Activated naive CD4-positive, alpha-beta T cell treated with Interleukin-2 at 50 U/mL for 16 hours (primary cell): ENCODE measurements at places on chromosomes 1 and 21.

- peak; percentile 40 for DNase-seq
Observed at GRCh38 chr1:234125283-234125682, 220.8 kb downstream of the SLC35F3 start.

GRCh38 chr1:23751050-23751814 lies 8.0 kb downstream of the ELOA start:
- DNase-seq = peak; percentile 27

DNA sequence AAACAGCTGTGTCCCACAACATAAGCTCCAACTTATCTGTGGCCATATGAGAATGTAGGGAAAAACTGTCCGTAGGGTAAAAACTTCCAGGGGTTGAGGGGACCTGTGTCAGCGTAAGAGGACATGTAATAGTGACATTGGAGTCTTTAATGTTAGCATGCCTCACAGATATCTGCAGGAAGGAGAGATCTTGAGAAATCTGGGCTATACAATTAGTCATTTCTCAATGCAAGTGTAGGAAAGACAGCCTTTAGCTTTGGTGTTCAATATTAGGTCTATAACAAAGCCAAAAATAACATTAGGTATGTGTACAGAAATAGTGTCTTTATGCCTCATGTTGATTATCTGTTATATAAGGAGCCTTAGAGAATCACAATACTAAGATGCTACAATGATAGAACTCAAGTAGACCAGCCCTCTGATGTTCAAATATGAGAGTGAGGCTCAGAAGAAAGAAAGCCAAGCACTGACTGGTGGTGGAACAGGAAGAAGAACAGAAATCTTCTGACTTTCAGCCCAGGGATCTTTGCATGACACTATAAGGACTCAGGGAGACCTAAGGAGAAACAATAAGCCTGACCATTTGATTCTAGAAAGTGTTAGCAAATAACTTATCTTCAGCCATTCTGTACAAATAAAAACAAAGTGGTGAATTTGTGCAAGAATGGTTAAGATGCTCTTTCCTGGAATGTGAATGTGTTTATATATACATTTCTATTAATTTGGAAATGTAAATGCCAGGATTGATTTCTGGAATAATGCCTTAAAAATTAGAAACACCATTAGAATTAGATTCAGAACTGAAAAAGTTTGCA lies 152.6 kb downstream of the ZC3H11B start:
- DNase-seq = no peak

DNA sequence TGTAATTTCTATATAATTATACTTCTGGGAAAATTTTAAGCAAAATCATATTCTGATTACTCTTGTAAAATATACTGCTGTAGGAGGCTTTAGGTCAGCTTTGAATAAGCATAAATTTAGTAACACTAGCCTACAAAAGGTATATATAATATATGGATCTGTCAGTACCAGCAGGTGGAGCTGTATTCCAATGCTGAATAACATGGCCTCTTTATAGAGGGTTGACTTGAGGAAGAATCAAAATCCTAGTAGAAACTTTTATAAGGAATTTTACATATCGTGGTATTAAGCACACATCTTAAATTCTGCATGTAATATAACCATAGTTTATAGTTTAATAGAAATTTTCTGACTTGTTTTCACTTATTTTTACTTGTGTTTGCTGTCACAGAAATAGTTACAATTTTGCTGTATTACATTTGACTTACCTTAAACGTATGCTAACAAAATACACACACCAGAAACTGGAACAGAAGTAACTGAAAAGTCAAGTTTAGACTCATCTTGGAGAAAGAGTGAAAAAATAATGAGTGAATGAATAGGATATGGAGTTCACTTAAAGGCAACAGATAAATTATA lies 79.3 kb downstream of the HMCN1 start:
- no peak for DNase-seq

GRCh38 chr21:39444421-39445180 lies 977 bp downstream of the LCA5L start:
- no peak for DNase-seq

- DNase-seq = no peak
Observed at GRCh38 chr1:11453742-11454491, 25.0 kb upstream of the DISP3 start.

DNA sequence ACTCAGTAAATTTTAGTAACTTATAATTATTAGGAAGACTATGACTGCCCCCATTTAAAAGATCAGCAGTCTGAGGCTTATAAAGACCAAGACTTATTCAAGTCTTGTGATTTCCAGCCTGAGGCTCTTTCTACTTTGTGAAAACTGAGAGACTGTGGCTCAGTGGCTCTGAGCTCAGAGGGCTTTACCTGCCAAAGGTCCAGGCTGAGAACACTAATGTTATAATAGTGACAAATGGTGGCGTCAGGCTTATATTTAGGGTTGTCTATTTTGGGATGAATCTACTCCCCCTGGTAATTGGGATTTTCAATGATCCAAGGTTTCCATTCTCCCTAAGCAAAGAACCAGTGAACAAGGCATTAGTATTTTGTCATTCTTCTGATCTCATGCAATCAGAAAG lies 42.6 kb upstream of the EPS15 start:
- DNase-seq = no peak

DNA sequence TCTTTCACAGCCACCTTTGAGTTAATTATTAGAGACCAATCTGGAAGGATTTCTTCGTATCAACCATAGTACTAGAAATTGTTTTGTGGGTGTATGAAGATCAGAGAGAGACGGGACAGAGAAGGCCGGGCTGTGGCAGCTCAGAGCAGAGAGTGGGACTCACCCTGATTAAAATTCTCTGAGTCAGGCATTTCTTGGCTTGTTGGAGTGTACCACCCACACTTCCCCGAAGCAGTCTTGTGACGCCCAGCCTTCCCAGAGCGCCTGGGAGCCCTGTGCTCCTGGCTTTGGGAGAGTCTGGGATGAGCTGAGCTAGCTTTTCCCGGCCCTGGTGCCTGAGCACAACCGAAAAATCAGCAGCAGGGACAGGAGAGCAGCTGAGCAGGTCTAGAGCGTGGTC lies 19.4 kb downstream of the PLEKHM2 start:
- DNase-seq = no peak

DNA sequence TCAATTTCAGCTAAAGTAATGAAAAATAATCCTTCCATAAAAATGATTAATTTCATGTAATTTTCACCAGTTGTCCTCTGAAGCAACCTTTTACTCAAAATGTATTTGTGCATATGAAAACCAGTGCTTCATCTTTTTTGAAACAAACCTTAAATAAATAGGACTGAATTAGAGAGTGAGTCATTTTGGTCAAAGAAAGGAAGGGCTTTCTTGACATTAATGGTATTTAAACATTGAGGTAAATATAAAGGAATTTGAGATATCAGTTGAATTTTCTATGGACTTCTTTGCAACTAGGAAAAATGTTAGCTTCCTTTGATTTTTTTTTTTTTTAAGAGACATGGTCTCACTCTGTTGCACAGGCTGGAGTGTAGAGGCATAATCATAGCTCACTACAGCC lies 38.7 kb downstream of the SNX7 start:
- no peak for DNase-seq

DNA sequence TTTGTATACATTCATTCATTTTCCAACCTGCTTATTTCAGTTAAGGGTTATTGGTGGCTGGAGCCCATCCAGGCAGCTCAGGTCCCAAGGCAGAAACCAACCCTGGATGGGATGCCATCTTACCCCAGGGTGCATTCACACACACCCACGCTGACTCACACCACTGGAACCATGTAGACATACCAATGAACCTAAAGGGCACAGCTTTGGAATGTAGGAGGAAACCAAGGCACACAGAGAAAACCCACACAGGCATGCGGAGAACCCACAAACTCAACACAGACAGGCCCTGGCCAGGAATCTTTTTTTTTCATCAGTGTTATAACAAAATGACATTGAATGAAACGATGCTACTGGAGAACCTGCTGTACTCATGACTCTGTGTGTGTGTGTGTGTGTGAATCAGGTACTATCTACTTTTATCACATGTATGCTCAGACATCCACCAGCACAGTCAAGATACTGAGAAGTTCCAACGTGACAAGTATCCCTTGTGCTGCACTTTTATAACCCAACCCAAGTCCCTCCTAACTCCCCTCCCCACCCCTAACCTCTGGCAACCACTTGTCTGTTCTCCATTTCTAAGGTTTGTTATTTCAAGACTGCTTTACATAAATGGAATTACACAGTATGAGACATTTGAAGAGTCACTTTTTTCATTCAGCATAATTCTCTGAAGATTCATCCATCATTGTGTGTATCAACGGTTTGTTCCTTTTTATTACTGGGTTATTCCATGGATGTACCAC lies 286.8 kb upstream of the PLD5 start:
- DNase-seq = no peak

DNA sequence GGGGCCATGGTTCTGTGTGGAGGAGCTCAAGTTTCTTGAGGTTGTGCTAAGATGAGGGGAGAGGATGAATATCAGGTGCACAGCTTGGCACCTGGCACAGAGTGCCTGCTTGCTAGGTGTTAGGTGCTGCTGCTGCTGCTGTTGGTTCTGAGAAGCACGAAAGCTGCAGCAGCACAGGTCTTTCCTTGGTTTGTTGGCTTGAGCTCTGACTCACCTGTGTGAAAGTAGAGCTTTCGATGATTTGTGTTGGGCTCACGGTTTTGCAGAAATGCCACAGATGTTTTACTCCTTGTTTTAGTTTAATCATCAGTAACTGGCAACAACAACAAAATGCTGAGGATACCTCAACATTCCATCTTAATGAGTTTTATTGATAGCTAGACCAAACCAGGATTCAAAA lies 221.6 kb downstream of the BRINP2 start:
- no peak for DNase-seq

DNA sequence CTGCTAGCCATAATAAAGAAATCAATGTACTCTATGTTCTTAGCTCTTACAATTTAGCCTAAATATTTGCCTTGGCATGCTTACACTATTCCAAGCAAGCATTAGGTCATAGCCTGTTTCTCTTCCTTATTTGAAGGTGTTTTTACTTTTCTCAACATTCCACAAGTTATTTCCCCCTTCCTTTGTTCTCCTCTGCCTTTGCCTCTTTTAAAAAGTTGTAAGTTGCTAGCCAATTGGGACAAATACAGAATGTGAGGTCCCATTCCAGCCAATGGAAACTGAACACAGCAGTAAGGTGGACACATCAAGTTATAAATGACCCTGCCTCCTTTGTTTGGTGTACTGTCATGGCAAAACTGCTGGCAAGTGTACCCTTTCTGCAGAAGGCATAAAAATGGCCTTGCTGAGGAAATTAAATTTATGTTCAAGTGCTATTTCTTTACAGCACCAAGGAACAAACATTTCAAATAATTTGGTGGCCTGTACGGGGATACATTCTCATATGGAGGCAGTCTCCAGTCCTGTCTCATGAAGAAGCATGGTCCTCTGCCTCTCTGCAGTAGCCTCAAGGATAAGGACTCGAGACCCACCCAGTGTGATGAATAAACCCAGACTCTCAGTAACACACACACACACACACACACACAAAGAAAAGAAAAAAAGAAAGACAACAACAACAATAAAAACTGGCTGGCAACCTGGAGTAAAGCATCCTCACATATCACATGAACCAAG lies 28.8 kb upstream of the FMO1 start:
- no peak for DNase-seq

GRCh38 chr1:213987422-213987926 lies 299 bp upstream of the PROX1 start:
- peak; percentile 23 for DNase-seq

DNA sequence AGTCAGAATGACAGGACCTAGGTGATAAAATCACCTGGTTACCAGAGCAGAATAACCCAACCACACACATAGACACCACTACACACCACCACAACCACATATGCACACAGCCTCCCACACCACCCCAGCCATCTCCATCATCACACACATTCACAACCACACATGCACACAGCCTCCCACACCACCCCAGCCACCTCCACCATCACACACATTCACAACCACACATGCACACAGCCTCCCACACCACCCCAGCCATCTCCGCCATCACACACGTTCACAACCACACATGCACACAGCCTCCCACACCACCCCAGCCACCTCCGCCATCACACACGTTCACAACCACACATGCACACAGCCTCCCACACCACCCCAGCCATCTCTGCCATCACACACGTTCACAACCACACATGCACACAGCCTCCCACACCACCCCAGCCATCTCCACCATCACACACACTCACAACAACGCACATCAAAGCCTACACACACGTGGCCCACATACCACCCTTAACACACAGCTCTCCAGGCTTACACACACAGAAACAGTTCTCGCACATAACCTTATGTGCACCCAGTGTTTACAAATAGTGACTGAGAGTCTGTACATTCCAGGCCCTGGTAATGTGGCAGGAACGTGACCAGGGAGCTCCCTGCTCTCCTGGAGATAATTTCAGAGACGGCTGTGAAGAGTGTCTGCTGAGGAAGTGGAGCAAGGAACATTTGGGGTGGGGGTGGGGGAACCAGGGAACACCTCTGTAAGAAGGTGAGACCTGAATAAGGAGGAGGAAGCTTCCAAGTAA lies 3.3 kb upstream of the GJB3 start:
- DNase-seq = no peak

- no peak for DNase-seq
Observed at GRCh38 chr21:32371913-32372314, 20.9 kb downstream of the URB1 start.

GRCh38 chr21:33088384-33088783 lies 18.4 kb downstream of the OLIG1 start:
- no peak for DNase-seq
